ENCODE measurements at places on chromosomes 11 and 22. TPM values are rescaled to one million over a fixed set of nuclear protein-coding genes. Genes with fewer than 3 reads are reported as not detected.

- no peak overlapping the region for H3K4me3 ChIP-seq
- no peak overlapping the region for H3K27ac ChIP-seq
- peaks cover 5% of the 10 kb centered on the region for H3K4me1 ChIP-seq
- no peak for DNase-seq
Measured at GRCh38 chr22:33112580-33112979, 54.4 kb upstream of the SYN3 start.

The USP35 gene
- 8.5 TPM for total RNA-seq

The TEX12 gene
- total RNA-seq, result 0.82 TPM

DNA sequence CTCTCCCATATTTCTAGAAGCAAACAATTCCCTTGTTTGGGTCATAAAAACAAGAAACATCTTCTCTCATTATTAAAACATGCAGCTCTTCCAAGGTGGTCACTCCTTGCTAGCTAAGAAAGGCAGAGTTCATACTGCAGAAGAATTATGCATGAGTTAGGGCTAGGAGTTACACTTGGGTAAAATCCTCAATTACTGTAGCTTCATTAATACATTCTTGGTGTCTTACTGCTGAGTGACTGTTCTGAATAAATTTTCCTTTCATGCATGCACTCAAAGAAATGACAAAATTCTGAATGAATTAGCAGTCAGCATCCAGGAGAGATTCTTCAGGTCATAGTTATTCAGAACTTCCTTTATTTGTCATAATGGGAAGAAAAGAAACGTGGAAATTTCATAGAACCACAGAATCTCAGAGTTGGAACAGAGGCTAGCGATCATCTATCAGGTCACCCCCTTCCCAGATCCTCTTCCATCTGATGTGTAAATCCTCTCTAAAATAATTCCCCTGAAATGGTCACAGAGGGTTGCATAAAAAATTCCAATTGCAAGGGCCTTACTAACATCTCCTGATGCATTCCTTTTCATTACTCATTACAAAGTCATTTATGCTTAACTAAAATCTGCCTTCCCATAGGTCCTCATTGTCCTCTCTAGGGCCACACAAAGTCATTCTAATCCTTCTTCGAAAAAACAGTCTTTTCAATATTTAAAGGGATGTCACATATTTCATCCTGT, 771.5 kb downstream of the DLG2 start:
- H3K27ac ChIP-seq, result no peak overlapping the region
- DNase-seq, result no peak
- no peaks in the 10 kb centered on the region for H3K4me1 ChIP-seq
- H3K36me3 ChIP-seq, result no peaks in the 10 kb centered on the region

Data from natural killer cell (primary cell).